Activated T-cell treated with anti-CD3 and anti-CD28 coated beads for 48 hours (primary cell): ENCODE measurements at places on chromosomes 7 and 10.

GRCh38 chr10:131670341-131670740, 230.5 kb upstream of the PPP2R2D start:
- DNase-seq, result no peak

GRCh38 chr10:86366902-86367151, 232 bp upstream of the GRID1 start:
- DNase-seq, result no peak

DNA sequence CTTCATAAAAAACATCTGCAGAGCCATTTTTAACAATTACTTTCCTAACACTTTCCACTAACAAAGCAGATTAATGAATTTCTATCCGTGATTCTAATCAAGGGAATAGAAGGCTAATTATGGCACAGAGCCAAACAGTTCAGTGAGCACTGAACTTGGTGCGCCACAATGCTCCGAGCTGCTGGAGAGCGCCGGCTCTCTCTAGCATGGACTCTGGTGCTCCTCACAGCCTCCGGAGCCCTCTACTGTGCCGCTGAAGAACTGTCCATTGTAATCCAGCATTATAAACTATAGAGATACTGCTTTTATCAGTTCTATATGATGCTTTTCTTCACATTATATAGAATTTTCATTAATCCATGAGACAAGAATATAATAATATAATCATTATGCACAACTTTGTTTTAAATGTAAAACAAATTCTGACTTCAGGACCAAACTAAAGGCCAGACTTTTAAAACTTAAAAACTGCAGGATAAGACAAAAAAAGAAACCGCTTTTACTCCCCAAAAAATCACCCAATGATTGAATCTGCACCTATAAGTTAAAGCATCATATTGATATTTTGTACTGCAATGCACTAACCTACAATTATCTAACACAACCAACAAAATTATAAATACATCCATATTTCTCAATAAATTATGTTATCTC, 123.6 kb downstream of the RNF32 start:
- DNase-seq, result no peak

GRCh38 chr7:116709336-116709735, 37.3 kb downstream of the MET start:
- no peak for DNase-seq

DNA sequence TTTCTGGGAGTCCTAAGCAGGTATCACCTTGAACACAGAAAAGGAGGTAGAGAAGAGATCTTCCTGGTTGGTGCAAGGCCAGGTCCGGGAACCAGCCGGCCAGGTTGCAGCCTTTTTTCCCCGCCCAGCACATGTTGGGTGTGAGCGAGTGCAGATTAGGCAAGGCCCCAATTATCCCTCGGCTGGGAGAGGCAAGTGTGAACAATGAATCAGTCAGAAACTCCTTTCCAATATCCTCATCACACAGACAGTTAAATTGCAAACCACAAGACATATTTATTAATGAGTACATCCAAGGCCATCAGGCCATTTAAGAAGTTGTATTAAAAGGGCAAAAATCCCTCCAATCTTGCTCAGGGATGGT, 115.0 kb upstream of the AFAP1L2 start:
- DNase-seq, result no peak

DNA sequence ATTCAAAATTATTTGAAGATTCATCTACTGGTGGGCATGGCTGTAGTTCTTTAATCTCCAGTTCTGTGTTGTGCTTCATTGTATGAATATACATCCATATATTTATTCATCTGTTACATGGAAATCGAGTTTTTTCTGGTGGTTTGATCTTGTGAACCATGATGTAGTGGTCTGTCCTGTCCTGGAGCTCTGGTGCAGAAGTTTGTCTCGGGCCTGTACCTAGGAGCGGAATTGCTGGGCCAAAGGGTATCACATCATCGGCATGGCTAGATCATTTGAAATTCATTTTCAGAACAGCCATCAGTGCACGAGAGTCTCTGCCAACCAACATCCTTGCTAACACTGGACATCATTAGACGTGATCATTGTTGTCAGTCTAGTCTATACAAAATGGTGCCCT, 107.0 kb downstream of the ELFN1 start:
- DNase-seq, result no peak

- DNase-seq, result peak; percentile 41
Measured at GRCh38 chr10:100509241-100509840, 10.3 kb downstream of the SEC31B start.

- DNase-seq, result no peak
Measured at GRCh38 chr10:67912331-67912946, 28.0 kb downstream of the SIRT1 start.

- DNase-seq, result no peak
Measured at GRCh38 chr7:106729720-106730385, 68.9 kb upstream of the CCDC71L start.

DNA sequence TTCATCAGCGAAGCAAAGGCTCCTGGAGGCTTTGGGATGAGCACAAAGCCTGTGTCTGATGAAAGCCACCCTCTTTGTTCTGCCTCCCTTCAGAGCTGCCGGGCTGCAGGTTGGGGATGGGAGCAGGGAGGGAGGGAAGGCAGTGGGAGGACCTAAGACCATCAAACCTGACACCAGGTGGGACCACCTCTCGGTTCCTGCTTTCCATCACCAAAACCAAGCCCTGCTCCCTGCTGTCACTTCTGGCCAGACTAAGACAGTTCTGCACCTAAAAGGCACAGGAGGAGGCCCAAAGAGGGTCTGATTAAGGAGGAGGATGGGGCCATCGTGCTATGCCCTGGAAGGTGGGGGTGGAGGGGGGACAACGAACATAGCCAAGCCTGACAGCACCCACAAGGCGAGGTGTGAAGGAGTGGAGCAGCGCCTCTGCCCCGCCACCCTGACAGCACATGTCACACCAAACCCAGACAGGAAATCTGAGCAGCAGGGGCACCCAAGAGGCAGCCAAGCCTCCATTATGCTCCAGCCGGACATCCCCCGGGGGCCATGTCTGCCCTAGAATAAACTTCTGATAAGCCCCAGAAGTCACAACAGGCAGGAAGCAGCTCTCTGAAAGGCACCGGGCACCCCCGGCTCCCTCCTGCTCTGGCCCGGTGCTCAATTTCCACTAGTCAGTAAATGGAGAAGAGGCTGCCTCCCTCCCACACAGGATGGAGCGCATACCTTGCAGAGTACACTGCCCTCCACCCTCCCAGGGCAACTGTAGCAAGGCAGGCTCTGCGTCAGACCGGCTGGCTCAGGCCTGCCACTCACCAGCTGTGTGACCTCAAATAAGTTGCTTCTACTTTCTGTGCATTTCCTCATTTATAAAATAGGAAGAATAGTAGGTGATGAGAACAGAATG, 48.9 kb downstream of the DLG5 start:
- no peak for DNase-seq

GRCh38 chr7:155863721-155864151, 51.5 kb upstream of the SHH start:
- no peak for DNase-seq

DNA sequence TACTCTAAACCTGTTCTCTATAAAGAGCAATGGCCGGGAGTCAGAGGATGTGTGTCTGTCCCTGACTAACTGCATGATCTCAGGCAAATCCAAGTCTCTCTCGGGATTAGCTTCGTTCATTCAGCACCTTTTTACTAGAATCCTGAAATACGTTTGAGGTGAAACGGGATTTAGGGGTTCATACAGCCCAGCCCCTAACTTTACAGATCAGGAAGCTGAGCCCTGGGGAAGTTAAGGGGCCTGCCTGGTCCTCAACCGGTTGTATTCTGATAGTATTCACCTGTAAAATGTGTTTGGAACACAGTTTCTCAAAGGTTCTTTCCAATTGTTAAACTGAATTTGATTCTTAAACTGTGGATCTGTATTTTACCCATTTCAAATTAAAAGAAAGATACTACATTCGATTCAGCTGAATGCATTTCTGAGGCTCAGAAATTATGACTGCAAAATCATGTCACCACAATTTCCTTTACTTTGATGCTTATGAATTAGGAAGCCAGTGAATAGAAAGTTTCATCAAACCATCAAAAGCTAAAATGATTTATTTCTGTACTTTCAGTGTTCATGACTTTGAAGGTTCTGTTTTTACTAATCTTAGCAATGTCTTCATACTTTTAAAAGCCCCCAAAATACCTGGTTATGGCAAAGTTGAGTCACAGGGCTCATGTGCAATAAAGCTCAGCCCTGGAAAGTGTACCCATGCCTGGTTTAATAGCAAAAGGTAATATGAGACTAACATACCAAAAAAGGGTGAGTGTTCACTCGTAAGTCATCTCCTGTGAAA, 28.9 kb upstream of the EZH2 start:
- DNase-seq, result peak; percentile 30

GRCh38 chr7:137674048-137674447, 172.7 kb downstream of the DGKI start:
- DNase-seq, result no peak

DNA sequence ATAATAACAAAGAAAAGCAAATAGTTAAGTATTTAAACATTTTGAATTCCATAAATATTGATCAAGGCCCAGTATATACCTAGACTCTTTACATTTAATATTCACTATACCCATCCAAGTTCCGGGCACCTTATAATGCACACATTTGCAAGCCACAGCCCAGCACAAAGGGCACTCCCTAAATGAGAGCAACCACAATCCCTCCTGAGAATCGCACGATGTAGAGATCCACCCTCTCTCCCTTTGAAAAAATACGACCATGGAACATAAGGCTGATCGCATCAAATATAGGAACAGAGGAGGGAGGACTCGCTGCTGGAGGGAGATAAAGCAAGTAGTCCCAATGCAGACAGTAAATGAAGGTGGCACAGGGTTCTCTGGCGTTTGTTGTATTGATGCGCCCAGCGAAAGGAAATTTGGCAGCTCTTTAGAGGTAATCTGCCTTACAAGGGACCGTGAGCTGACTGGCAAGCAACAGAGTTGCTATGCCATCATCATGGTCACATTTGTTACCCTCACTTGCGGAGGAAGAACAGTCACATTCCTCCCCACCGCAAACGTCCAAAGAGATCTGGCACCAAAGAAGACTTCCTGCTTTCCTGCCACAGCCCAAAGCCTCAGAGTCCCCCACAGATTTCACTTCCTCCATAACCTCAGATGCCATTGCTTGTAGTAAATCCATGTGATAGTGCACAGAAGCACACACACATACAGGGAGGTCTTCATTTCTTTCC, 16.1 kb upstream of the TAS2R40 start:
- no peak for DNase-seq

- DNase-seq, result no peak
Measured at GRCh38 chr10:30017556-30017955, 41.8 kb downstream of the JCAD start.

GRCh38 chr7:141660259-141660658, 41.7 kb downstream of the DENND11 start:
- no peak for DNase-seq

GRCh38 chr7:30027065-30027456, 559 bp upstream of the FKBP14 start:
- no peak for DNase-seq

DNA sequence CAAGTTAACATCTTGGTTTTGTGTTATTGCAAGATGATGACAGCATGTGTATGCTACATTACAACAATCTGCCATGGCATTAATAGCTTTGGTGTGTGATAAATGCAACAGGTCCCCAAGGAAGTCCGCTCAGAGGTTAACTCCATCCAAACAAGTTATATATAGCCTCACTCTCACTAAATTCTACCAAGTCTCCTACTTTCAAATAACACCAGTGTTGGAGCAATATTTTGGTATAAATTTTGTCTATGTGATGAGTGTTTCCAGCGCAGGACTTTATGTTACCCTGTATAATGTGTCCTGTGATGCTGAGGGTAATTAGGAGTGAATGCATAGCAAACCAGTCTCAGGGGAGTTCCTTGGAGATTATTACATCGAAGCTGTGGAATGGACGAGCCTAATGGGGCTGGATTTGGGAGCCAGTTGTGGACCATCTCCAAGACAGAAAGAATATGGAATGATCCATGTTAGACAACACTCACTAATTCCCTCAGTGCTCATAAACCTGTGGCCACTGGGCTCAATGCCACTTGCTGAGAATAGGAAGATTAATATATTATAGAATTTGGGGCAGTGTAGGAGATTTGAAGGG, 127.6 kb upstream of the CXCL12 start:
- DNase-seq, result no peak

DNA sequence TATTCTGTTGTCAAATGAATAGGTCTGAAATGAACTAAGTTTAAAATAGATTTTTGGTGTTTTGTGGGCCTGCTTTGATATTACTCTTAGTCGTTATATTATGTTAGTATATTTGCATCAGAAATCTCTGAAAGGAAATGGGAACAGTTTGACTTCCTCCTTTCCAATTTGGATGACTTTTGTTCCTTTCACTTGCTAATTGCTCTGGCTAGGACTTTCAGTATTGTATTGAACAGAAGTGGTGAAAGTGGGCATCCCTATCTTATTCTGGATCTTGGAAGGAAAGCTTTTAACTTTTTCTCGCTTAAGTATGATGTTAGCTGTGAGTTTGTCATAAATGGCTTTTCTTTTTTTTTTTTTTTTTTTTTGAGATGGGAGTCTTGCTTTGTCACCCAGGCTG, 273.6 kb upstream of the DKK1 start:
- no peak for DNase-seq

GRCh38 chr7:55260676-55261385, 104.3 kb upstream of the LANCL2 start:
- DNase-seq, result no peak

DNA sequence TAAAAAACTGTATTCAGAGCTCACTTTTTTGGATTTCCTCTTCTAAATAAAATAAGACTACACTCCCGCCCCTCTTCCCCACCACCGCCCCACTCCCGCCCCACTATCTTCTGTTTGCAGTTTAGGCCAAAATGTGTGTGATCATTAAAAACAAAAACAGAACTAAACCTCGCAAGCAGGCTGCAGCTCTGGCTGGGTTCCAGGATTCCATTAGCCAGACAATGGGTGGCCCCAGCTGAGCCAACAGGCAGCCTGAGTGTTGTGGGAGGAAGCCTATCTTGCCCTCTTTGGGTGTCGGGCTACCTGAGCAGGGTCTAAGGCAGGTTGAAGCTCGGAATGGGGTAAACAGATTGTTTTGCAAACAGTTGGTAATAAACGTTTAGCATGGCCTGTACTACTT, 41.7 kb downstream of the ARL4A start:
- no peak for DNase-seq

DNA sequence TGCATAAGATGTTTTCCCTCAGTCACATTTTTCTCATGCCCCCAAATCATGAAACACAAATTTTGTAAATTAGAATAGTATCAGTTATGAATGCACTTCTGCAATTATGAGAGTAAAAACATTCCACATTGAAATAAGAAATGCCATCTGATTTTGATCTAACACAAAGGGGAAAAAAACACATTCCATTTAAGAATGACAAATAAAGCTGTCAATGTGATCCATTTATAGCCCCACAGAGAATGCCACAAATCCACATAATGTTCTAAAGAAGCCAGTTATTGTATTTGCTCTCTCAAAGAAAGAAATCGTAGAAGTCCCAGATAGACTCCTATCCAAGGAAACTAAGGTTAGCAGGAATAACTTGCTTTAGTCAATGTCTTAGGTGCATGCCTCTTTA, 48.7 kb upstream of the RHOBTB1 start:
- no peak for DNase-seq

- no peak for DNase-seq
Measured at GRCh38 chr10:117720931-117721835, 178.6 kb downstream of the EMX2 start.

GRCh38 chr10:34761453-34761852, 53.6 kb downstream of the PARD3 start:
- DNase-seq, result no peak

GRCh38 chr10:13717936-13718772, 131.4 kb downstream of the PRPF18 start:
- peak; percentile 12 for DNase-seq

- no peak for DNase-seq
Measured at GRCh38 chr7:54242776-54243175, 299.4 kb upstream of the VSTM2A start.
